ENCODE measurements at places on chromosomes 16 and 17. TPM values are rescaled to one million over a fixed set of nuclear protein-coding genes. Genes with fewer than 3 reads are reported as not detected.

Gene LRRC37B
- 2.7 TPM for total RNA-seq

Gene DNAJA2
- total RNA-seq: 71.3 TPM

Gene ARHGDIG
- total RNA-seq: not detected

Gene FBXO39
- not detected for total RNA-seq

All from epithelial cell of proximal tubule (primary cell).